Hematopoietic multipotent progenitor cell (in vitro differentiated cells): ENCODE measurements at places on chromosomes 7 and 10.

DNA sequence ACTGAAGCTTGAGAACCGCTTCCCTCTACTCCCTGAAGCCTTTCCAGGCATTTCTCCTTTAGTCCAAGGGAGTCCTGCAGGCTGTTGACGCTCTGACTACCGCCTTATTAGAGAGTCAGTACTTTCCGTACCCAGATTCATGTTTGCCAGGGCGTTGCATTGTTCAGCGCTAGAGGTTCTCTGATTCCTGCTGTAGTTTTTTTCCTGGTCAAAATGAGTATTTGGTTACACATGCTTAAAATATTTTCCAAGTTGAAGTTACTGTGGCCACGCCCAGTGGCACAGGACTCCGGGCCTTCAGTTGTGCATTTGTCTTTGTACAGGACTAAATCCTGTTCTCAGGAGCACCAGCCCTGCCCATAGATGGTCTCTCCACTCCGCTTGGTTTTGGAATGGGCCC is 7.9 kb downstream of the MTURN start:
- no peak for DNase-seq

GRCh38 chr10:77482072-77482471 is 155.5 kb downstream of the KCNMA1 start:
- DNase-seq = no peak

DNA sequence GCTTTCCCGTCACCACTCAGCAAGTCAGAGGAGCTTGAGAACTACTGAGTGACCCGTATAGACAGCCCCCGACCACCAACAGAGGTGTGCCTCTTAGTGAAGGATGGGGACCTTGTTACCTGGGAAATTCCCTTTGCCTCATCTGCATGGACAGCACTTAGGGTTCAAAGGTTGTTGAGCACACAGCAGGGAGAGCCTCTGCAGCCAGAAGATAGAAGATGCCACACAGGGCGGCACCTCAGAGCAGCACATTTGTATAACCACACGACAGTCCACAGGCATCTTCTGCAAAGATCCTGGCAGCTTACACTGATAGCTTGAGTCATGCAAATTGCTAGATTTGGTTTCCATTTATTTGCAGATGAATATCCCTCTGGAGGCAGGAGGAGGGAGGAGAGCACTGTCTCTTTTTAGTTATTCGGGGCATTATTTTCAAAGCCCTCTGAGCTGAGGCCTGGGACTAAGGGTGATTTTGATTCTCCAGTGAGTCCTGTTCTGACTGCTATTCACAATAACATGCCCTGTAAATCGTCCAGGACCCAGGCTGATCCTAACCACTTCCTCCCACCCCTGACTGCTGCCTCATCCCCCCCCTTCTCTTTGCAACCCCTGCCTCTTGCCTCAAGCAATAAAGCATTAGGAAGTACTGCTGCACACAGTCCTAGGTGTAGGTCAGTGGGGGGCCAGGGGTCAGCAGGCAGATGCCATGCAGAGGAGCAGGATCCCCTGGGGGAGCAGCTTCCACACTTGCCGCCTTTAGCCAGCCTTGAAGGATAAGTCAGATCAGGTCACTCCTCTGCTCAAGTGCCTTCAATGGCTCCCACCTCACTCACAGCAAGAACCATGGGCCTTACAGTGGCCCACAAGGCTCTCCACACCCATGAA is 24.6 kb upstream of the INMT start:
- peak; percentile 61 for DNase-seq

DNA sequence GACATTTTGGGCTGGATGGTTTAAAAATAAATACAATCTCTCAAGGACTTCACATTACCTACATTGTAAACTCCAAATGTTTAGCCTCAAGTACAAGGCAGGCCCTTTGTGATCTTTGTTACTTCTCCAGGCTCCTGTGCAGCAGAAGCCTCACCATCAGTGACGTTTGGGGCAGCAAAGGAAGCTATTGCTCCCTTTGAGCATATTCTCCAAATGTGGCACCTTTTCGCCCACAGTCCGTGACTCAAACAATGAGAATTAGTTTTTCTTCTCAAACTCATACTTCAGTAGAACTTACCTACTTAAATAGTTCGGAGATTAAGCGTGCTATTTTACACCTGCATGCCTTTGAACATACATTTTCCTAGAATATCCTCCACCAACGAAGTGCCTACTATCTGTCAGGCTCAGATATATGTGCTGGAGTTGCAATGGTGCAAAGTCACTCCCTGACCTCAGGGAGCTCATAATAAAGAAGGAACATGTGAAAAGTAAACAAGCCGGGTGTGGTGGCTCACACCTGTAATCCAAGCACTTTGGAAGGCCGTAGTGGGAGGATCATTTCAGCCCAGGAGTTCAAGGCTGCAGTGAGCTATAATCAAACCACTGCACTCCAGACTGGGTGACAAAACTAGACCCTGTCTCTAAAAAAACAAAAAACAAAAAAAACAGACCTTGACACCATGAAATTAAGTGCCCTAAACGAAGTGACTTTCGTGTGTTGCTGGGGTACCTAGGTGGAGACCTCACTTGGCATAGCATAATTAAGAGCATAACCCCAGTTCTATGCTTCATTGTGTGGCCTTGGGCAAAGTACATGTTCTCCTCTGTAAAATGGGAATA is 1.2 kb upstream of the ABCF2 start:
- DNase-seq = no peak

GRCh38 chr7:95367606-95368005 is 28.6 kb downstream of the PON3 start:
- DNase-seq = no peak

DNA sequence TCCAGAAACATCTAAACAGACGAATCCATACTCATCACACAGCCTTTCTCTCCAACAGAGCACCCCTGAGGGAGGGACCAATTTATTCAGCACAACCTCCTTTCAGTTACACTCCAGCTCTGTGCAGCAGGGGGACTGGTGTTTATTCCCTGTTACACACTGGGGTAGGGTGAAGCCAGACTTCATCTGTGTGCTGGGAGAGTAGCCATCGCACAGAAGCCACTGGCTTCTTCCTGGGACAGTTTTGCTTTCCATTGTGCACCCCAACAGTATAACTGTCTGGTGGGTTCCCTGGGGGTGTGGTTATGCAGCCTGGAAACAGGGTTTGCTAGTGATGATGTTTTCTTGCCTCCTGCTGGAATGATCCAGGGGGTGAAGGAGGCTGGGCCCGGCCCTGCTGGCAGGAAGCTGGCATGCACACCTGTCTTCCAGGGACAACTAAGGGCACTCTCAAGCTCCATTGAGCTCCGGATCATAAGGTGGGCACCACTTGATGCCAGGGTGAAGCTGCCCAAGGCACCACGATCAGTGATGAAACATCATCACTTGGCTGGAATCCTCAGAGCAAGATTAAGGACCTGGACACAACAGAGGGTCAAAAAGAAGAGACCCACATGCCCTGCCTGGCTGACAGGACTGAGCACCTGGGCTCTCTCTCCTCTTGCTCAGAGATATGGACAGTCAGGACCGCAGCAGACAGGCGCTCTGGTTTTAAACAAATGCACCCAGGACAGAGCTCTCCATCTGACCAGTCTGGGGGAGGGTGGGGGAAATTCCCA is 293.2 kb downstream of the GRID1 start:
- DNase-seq = no peak

DNA sequence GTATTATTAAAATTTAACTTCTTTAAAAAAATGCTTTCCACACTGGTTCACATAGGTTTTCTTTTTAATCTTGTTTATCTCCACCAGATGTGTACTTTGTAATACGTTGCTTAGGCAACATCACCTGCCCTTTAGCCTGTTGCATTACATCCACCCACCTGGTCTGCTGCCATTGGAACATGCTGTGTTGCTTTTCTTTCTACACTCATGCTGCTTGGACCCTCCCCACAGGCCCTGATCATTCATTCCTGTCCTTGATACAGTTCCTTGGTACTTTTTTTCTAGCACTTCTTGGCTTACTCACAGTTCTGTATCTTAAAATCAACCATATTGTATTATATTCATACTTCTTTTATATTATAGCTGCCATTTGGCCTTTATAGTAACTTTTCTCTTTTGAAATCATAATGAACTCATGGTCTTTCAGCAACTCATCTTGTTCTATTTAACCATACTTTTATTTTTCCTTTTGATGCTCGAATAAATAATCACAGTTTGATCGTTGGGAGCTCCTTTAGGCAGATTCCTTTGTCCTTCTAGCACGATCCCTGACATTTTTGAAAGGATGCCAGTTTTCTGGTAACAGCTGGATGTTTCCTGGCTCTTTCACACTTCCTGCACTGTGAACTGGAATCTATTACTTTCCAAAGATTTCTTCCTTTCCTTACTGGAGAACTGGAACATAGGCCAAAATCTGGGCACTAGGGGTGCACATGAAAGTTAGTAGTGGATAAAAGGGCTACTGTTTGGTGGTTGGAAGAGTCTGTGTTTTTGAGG is 125.1 kb downstream of the CDK14 start:
- no peak for DNase-seq

DNA sequence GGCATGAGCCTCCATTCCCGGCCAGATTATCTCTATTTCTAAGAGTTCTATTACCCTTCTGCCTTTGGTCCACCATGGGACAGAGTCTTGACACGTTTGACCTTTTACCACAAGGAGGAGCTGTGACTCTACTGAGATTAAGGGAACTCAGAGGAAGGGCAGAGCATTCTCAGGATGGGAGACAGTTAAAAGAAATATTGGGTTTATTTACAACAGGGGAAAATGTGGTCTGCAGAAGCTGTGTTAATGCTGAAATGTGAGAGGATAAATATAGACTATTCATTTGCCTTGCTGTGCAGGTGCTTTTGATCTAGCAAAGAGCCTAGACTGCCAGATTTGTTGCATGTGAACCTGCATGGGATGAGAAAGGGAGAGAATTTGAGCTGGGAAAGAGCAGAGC is 45.8 kb upstream of the PRSS58 start:
- DNase-seq = peak; percentile 91

DNA sequence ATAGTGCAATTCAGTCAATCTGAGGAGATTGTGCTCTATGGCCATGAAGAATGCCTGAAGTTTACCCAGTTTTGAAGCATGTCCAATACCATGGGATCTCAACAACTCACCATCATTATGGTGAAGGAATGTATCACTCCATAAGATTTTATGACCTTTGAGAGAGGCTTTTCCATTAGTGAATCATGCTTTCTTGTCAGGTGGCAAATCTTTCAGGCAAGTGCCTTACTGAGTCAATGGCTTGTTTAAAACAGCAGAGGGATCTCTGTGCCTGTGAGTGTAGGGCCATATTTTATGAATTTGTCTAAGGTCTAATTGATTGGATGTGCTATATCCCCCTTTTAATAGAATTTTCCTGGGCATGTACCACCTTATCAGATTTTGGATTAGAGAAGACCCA is 131.5 kb downstream of the CCDC7 start:
- DNase-seq = no peak

DNA sequence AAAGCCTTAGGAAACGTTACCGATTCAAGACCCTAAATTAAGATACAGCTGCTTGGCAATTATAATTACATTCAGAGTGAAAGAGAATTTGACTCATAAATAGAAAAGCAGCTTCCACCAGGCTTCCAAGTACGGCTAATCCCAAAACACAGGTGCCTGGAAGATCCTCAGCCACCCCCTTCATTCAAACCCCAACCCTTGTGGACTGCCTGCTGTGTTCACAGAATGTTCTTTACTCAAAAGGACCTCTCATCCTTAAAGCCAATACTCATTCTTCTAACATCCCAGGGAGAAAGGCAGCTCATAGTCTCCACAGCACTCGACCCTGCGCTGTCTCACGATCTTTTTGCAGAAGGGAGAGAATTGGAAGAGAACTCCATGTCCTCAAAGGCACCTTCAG is 32.9 kb downstream of the RNF32 start:
- DNase-seq = no peak

DNA sequence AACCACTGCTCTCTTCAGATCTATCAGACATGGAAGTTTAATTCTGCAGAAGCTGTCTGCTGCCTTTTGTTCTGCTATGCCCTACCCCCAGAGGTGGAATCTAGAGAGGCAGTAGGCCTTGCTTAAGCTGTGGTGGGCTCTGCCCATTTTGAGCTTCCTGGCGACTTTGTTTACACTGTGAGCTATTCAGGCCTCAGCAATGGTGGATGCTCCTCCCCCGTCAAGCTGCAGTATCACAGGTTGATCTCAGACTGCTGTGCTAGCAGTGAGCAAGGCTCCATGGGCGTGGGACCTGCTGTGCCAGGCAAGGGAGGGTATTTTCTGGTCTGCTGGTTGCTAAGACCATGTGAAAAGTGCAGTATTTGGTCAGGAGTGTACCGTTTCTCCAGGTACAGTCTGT is 45.1 kb upstream of the CDK14 start:
- DNase-seq = no peak

DNA sequence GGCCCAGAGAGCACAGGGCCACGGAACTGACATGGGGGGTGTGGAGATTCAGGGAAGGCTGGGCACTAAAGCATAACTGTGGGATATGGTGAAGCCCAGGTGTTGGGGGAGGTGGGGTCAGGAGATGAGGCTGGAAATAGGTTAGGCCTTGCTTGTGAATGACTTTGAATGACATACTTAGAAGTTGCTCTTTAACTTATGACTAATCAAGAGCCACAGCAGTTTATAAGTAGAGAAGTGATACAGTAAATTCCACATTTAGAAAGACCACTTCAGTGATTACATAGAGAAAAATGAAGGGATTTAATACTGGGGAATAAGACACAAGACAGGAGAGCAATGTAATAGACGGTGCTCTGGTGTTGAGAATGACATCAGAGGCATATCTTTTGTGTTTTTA is 120.8 kb upstream of the SEC61G start:
- DNase-seq = no peak

DNA sequence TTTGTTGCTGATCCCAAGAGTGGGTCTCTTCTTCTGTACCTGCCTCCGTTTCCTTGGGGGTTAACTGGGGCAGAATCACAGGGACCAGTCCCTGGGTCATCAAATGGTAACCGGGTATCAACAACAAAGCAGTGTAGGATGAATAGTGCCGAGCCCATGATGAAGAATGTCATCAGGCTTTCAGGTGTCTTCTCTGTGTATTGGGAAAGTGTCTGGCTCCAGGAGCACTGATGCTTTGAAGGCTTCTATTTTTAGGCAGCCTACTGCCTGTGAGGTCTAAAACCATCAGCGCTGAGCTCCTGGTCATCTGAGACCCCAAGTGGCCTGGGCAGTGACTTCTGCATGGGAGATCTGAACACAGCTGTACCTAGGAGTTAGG is 48.2 kb upstream of the SHH start:
- no peak for DNase-seq
